ENCODE measurements at places on chromosomes 11 and 22.
A peak's percentile ranks its signal among the peaks of the same experiment; 100 is the strongest.

- DNase-seq = no peak
These were observed 154.3 kb upstream of the E2F8 start for GRCh38 chr11:19395050-19395449.

DNA sequence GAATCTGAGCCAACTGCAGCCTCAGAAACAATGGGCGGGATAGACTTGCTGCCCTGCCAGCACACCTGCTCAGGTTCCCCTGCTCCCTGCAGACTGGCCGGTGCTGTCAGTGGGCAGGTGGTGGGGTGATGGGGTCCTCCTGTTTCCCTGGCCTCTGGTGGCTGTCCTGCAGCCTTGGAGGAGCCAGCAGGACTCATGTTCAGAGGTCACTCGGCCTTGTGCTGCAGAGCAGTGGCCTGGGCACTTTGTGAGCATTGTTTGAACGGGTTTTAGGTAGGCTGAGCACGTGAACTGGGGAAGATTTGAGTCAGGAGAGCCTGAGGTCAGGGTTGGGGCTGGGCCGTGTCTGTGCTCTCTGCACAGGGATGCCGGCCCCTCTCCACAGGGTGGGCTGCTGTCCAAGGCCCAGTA lies 17.6 kb downstream of the PPIL2 start:
- DNase-seq = no peak

- peak; percentile 54 for DNase-seq
These were observed 32.8 kb downstream of the ARHGAP20 start for GRCh38 chr11:110679323-110679975.

DNA sequence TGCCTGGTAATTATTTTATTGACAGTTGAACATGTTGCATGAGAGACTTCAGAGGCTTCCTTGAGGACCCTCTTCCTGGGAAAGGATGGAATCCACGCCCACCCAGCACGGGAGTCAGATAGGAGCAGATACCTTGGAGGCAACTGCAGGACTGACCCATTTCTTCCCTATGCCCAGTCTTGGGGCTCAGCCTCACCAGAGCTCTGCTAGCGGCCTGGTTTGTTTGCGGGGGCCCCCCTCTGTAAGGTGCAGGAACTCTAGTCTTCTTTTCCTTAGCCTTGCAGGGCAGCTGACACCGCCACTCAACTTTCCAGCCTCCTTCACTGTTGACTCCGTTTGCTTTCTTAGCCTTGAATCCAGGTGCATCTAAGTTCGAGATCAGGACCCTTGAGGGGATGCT lies 1032.8 kb downstream of the BRD1 start:
- DNase-seq = no peak

DNA sequence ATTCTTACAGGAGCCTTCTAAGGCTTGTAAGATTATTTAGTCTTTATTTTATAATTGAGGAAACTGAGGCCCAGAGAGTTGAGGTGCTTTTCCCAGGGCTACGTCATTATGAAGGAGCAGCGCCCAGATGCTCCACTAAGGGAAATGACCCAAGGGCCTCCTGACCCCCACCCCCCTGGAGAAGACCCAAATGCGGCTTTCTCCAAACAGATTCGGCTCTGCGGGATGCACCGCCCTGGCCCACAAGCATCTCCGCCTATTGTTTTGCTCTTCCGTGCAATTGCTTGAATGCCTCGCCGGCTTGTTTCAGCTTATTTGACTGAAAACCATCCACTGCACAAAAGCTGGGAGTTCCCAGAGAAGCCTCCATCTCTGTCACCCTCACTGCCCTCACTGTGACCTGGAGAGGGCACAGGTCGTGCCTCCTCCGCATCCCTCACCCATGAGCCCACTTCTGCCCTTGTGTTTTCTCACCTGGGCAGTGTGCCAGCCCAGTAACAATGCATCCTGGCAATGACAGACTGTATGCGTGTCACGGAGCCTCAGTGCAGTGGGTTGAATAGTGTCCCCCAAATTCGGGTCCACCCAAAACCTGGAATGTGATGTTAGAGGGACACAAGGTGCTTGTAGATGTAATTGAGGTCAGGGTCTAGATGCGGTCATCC lies 790.2 kb downstream of the TBC1D22A start:
- no peak for DNase-seq

GRCh38 chr11:129871914-129872313 lies 23.5 kb downstream of the NFRKB start:
- no peak for DNase-seq

DNA sequence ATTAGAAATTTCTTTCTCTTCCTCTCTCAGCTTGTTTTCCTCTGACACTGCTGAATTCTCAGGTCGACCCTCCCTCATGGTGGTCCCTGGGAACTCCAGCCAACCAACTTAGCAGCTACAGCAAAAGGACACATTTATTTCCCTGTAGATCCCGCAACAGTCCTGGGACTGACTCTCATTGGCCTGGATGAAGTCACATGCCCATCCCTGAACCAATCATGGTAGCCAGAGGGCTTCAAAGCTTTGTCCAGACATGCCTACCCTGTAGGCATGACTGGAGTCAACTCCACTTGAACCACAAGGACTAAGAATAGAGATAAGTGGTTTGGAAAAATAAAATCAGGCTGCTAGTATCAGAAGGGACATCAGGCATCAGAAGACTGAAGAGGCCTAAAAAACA lies 84.6 kb upstream of the LRRC55 start:
- DNase-seq = no peak

GRCh38 chr22:50268655-50269113 lies 1.5 kb downstream of the MAPK11 start:
- DNase-seq = peak; percentile 10

GRCh38 chr22:46058091-46058420 lies 81.1 kb upstream of the WNT7B start:
- DNase-seq = peak; percentile 83

DNA sequence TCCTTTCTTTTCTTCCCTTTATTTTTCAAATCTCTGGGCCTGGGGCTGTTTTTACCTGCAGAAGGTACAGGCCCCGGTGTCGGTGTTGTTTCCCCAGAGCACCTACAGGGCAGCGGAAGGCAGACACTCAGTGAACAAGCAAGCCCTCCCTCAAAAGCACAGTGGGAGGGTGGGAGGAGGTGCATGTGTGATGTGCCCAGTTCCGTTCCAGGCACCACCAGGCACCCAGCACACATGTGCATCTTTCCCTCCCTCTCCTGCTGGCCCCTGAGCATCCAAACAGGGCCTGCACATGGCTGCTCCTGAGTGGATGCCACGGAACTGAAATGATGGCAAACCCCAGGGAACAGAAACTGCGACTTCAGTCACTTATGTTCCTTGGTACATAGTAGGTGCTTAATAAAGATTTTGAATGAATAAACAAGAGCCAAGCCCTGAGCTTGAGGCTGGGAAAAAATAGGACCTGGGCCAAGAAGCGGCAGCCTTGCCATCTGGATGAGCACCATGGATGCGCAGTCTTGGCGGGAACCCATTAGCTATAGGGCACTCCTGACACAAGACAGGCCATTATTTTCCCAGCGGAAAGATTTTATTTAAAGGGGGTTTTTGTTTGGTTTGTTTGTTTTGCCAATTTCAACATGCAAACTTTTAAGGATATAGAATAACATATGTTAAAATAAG lies 47.8 kb downstream of the ARRB1 start:
- DNase-seq = no peak

GRCh38 chr11:69352715-69353319 lies 58.9 kb downstream of the MYEOV start:
- peak; percentile 67 for DNase-seq

DNA sequence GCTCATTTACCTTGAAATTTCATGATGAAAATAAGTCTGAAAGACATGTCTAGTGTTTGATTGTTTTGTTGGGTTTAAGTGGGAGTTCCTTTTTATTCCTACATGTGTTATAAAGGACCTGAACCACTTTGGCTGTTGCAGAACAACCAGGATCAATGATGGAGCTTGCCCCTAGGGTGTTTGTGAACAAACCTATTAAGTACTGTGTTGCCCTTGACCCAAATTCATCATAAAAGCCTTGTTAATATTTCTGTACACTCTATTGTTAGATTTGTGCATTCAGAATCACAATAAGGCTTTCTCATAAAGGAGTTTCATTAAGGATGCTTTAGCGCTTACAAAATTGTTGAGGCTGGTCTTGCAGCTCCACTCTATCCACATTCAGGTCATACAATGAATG lies 452.6 kb downstream of the NELL1 start:
- DNase-seq = no peak

DNA sequence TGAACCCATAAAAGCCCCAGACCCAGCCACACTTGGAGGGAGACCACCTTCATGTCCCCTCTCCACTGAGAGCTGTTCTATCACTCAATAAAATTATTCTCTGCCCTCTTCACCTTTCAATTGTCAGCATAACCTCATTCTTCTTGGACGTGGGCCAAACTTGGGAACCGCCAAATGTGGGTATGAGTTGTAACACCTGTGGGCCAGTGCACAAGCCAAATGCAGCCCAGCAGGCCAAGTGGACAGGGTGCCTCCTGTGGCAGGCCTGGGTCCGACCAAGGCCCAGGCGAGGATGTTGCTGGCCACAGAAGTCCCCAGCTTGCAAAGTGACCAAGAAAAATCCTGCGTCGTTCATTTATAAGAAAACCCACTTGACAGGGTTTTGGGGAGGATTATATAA lies 621.2 kb downstream of the METTL15 start:
- DNase-seq = no peak

- no peak for DNase-seq
These were observed 1248.4 kb downstream of the BRD1 start for GRCh38 chr22:48579043-48579927.

- DNase-seq = no peak
These were observed 3.4 kb upstream of the ASCL2 start for GRCh38 chr11:2273771-2274170.

DNA sequence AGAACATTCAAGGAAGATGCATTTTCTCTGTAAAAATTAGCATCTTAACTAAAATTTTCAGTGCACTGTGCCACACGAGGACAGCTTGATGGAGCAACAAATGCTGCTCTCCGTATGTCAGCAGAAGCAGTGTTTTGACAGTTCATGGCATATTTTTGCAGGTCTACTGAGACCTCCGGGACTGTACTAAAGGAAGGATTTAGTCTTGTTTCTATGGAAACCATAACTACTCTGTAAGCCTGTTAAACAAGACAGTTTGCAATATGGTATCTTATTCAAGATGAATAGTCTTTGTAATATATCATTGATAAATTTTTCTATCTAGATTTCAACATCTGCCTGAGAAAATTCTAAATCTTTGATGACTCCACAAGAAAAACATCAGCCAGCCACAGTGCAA lies 184.0 kb upstream of the GUCY1A2 start:
- DNase-seq = no peak

GRCh38 chr22:46515208-46516111 lies 22.0 kb downstream of the CELSR1 start:
- no peak for DNase-seq

- DNase-seq = no peak
These were observed 4.2 kb downstream of the GRAMD1B start for GRCh38 chr11:123434262-123434661.

- peak; percentile 96 for DNase-seq
These were observed 79.2 kb upstream of the GRIK4 start for GRCh38 chr11:120432056-120433018.

DNA sequence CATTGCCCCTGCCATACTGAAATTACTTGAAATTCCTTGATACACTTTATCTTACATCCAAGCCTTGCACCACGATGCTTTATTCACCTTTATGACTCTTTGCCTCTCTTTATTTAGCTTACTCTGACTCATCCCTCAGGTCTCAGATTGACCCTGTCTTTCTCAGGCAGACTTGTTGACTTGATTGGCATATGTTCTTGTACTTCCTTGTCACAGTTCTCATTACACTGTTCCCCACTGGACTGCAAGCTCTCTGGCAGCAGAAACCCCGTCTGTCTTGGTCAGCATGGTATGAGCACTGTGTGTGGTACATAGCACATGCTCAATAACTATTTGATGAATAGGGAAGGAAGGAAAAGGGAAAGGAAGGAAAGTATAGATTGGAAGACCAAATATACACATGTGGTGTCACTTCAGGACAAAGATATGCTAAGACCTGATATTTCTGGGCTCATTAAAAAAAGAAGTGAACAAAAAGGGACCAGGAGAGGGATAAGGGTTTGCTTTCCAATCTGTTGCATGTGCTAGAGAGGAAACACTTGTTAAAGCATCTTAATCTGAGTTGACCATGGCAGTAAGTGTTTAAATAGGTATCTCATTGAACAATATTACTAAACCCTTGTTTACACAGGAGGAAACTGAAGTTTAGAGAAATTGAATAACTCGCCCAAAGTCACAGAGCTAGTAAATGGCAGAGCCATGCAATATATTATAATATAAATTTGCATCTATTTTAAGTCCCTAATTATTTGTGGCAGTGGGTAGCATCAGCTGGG lies 7.2 kb downstream of the LYVE1 start:
- DNase-seq = no peak

GRCh38 chr11:41201156-41201555 lies 258.3 kb downstream of the LRRC4C start:
- DNase-seq = no peak

- DNase-seq = no peak
These were observed 125.0 kb upstream of the LARGE1 start for GRCh38 chr22:34045311-34045710.

DNA sequence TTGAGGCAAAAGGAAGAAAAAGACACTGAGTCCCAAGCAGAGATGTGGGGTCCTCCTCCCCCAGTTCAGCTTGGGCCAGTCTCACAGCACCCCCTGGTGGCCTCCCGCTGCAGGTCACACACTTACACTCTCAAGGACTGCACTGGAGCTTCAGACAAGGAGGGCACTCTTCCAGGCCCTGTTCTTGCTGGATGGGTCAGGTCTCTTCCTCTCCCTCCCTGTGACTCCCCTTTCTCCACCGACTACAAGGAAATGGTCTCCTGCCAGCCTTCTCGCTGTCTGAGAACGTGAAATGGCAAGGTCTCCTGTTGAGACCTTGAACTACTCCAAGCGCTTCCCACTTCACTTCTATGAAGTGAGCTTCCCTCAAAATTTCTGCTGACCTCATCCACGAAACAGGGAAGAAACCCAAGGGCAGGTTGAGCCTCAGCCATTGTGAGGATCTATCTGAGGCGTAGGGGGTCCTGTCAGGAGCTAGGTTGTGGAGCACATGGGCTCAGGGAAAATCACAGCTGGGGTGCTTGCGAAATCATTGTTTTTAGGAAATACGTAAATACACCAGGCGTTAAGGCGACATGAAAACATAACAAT lies 11.2 kb upstream of the IGLL1 start:
- peak; percentile 65 for DNase-seq
